ENCODE measurements at places on chromosomes 6 and 20.
A peak's percentile ranks its signal among the peaks of the same experiment; 100 is the strongest.

DNA sequence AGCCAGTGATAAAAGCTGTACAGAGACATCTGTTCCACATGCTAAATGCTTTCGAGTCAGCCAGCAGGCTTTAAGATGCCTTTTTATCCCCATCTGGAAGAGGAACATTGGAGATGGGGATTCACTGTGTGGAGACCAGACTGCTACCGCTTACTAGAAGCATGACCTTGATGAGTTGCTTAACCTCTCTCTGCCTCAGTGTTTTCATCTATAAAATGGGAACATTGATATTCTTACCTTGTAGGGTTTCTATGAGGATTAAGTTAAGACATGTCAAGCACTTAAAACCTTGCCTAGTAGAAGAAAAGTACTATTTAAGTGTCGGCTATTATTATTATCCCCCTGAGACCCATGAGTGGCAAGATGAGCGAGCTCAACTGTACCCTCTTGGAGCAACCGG lies 165.3 kb upstream of the SNX9 start:
- no peak for DNase-seq

GRCh38 chr6:18115356-18115755 lies 7.1 kb downstream of the NHLRC1 start:
- DNase-seq, result no peak

DNA sequence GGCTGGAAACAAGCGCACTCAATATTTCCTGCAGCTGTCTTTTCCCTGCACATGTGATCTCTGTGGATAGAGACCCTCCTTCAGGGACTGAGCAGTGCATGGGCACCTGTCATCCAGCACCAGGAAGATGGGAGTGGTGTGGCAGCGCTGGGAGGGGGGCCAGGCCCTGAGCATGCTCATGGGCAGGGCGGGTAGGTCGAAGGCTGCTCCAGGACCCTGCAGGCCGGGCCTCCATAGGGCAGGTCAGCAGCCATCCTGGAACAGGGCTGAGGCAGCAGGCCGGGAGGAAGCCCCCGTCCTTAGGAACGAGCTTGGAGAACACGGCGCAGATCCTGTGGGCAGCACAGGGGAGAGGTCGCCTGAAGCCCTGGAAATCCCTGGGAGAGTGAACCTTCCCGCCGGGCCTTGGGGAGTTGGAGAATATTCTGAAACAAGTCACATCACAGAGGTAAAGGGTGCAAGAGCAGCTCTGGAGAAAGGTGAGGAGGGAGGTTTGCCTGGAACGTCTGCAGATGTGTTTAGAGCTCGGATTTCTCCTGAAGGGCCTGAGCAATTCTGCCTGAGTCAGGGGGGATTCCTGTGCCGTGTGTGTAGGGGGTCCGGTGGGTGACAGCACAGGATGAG lies 133.2 kb downstream of the SMOC2 start:
- DNase-seq, result no peak

- peak; percentile 74 for DNase-seq
Measured at GRCh38 chr20:44001667-44002596, 87.3 kb downstream of the TOX2 start.

DNA sequence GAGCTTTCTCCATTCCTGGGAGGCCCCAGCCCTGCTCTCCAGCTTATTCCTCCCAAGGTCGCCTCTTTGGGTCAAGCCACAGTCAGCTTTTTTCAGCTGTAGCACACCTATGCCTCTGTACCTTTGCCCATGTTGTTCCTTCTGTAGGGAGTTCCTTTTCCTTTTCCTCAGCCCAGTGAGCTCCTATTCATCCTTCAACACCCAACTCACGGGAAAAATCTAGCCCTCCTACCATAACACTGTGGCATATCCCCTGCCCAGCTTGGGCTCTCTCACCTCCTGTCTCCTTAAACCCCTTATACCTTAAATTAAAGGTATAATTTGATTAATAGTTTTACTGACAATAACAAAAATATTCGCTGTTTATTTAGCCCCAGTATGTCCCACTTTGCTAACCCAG lies 58.3 kb upstream of the XRN2 start:
- no peak for DNase-seq

DNA sequence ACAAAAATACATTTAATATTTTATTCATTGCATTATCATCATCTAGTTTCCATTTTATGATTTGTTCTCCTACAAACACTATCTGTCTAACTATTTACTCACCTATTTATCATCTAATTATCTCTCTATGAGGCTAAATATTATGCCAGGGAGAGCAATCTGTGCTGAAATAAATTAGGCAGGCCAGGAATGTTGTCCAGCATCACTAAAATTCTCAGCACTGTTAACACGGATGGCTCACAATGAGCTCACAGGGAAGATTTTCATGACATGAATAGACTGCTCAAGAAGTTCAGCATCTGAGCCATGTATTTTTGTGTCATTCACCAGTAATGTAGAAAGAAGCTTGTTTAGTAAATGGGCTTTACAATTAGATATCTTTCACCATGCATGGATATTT lies 1277.2 kb downstream of the GRIK2 start:
- DNase-seq, result no peak

DNA sequence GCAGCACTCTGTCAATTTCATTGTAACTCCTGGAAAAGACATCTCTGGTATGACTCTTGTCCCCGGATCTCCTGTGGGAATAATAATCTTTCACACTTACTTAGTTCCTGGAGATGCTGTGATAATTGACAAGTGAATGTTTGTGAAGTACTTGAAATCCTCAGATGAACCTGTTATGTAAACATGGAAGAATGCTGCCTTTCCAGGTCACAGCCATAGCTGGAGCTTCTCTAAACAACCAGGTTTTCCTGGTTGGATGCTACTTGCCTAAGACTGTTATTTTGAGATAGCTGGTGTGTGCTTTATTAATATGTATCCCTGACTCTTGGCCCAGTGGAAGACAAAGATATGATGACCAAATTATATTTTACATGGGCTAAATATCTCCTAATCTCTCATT lies 228.6 kb downstream of the KCNQ5 start:
- no peak for DNase-seq

DNA sequence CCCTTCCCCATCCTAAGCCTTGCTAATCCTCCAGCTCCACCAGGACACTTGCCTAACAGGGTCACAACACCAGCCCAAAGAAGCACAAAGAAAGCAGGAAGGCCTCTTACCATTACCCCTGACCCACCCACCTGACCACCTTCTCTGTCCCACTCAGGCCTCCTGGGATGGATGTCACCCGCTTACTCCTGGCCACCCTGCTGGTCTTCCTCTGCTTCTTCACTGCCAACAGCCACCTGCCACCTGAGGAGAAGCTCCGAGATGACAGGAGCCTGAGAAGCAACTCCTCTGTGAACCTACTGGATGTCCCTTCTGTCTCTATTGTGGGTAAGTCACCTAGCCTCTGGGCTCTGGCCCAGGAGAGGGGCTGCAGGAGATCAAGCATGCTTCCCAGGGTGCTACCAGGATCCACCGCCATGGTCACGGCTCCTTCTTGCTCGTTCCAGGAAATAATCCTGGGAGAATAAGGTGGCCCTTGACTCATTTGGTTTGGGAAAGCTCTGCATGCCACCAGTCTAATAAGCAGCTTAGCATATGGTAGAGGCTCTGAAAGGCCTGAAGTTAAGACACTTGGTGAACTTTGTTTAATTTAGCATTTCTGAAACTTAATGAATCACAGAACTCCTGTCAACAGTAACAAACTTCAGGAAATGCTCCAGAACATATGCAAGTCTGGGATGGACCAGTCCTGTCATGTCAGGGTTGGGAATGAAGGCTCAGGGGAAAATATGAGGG lies 19.2 kb downstream of the ASIP start:
- no peak for DNase-seq

DNA sequence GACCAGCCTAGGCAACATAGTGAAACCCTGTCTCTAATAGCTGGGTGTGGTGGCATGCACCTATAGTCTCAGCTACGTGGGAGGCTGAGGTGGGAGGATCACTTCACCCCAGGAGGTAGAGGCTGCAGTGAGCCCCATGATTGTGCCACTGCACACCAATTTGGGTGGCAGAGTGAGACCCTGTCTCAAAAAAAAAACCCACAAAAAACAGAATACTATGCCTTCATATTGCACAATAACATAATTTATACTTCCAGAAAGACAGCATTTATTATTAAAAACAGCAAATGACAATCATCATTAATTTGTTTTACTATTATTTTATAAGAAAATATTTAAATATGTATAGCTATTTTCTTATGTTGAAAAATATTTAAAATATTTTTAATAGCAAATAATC lies 30.0 kb upstream of the CARMIL1 start:
- DNase-seq, result no peak

GRCh38 chr6:110944681-110945151 lies 13.8 kb upstream of the GTF3C6 start:
- DNase-seq, result peak; percentile 94

DNA sequence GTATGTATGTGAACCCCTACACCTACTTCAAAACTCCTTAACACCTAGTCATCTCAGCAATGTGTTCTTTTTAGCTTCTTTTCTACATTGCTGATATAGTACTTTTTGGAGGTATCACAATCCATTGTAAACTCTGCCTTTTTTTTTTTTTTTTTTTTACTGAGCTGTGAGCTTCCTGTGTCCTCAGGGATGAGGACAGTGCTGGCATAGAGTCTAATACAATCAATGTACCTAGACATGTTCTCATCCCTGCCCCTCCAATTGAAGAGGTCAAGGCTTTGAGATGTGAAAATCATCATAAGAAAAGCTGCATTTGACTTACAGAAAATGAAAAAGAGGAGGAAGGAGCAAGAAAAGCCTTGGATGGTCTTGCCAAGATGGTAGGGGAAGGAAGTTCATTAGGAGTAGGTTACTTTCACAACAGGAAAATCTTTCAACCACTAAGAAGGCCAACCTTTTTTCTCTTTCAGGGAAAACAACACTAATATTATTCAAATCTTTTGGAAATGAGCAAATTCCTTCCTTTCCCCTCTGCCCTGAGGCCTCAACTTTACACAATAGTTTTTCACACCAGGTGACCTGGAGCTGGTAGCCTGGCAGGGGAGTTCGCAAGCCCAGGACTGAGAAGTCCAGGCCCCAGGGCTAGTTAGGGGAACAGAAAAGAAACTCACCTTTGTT lies 2.8 kb upstream of the JARID2 start:
- no peak for DNase-seq

GRCh38 chr20:618980-619379 lies 8.9 kb upstream of the TCF15 start:
- DNase-seq, result no peak

DNA sequence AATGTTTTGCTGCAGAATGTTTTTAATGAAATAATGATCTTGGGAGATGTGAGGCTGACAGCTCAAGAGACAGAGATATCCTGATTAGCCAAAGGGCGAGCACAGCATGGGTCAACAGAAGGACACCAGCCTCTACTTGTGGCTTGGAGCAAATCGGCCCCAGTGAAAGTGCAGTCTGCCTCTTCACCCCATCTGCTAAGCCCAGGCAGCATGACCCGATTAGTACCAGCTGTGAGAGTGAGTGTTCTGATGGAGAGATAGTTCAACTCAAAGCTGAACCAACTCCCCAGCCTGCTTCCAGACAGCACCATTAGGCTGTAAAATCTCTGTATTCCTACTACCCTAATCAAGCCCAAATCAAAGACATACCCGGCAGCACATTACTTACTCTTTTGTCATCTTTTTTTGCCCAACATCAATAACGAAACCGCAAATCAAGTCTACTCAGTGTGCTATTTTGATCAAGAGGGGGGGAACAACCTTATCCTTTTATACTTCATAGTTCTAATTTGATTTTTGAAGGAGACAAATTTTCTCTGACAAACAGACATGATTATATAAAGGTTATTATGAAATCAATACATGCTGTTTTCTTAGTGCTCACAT lies 514.1 kb upstream of the NRSN1 start:
- DNase-seq, result no peak

DNA sequence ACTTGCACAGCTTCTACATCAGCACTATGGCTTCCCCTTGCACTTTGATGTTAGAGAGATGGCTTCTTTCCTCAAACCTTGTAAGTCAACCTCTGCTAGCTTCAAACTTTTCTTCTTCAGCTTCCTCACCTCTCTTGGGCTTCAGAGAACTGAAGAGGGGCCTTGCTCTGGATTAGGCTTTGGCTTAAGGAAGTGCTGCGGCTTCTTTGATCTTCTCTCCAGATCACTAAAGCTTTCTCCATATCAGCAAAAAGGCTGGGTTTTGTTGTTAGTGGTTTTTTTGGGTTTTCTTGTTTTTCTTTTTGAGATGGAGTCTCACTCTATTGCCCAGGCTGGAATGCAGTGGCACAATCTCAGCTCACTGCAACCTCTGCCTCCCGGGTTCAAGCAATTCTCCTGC lies 24.0 kb downstream of the CDK5RAP1 start:
- no peak for DNase-seq

- DNase-seq, result no peak
Measured at GRCh38 chr6:135576055-135576454, 78.5 kb upstream of the AHI1 start.

DNA sequence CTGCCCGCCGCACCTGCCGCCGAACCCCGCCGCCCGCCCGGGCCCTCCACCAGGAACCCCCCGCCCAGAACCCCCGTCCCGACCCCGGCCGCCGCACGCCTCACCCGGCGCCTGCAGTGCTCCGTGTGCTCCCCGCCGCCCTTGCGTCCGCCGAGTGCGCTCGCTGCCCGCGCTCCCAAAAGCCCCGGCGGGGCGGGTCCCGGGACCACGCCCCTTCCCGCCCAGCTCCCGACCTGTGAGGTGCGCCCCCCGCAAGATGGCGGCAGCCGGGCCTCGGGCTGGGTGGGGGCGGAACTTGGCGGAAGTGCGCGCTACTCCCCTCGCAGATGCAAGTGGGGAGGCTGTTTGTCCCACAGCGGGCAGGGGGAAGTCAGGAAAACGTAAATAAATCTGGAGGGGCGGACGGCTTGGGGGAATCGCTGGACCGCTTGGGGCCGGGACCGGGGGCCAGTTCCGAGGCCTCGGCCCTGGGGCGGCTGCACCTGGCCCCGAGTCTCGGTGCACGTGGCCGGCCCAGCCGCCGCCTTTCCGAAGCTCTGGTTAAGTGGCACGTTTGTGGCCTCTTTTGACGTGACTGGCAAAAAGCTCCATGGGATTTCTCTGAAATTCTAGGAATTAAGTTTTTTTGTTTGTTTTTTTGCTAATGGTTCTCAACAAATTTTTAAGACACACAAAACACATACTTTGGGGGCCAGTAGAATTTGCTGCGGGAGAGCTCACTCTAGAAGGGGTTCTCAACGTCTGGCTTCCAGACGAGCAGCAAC lies at the start of gene EZR:
EZR (minus strand) TSS at position 156 of the 764 bp plus-strand sequence. CDS start 1,275 bp downstream, outside the sequence.
- no peak for DNase-seq

- no peak for DNase-seq
Measured at GRCh38 chr20:46678516-46678915, 10.7 kb downstream of the TP53RK start.

DNA sequence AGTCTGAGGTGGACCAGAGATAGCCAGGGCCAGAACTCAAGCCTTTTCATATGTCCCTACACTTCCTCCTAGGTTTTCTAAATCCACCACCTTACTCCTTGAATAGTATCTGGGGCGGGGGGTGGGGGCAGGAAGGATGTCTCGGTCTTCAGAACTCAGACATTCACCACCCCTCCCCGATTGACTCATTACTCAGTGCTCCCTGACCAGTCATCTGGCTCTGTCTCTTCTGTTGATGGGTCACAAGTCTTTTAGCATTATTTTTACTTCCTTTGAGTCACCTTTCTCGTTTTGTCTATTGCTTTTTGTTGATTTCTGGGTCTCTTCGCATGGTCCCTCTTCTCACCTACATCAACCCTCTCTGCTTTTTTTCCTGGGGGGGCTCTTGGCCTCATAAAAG lies 23.3 kb downstream of the NOX3 start:
- DNase-seq, result no peak

GRCh38 chr20:48098866-48099265 lies 313.6 kb upstream of the SULF2 start:
- DNase-seq, result no peak
